ENCODE measurements at places on chromosomes 4 and X.

- no peak for DNase-seq
These were observed 182.2 kb downstream of the AR start for GRCh38 chrX:67726018-67726417.

GRCh38 chrX:42832764-42833549 is 55.0 kb upstream of the PPP1R2C start:
- no peak for DNase-seq

DNA sequence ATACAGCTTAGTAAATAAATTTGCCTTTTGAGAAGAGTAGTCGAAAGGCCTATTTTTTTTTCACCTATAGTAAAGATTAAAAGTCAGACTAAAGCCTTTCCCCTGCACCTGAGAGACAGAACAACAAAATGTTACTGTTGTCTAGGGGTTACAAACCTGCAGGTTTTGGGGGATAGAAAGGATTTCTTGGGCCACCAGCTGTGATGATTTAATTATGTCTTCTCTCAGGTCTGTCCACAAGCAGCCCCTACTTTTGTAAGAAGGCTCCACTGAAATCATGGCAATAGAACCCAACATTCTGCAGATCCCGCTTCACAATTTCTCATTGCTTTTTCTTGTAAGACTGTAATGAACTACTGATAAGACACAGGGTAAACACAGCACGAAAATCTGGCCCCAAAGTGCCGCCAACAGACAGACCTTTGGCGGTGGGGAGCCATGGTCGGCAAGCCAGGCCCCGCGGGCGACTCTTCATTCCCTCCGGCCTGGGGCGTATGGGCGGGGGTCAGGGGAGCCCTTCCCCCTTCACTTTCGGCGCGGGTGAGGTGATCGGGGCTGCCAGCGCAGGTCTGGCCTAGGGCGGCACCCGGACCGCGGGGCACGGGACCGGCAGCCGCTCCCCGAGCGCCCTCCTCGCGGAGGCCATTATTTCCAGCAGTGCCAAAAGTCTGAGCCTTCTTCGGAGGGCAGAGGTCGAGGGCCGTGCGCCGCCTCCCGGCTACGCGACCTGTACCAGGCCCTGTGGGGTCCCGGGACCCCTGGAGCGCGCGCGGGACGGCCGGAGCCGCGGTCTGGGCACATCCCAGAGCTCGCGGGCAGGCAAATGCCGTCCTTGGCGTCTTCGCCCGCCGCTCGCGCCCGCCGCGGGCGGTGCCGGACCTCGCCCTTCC is 812 bp upstream of the KDM6A start:
- DNase-seq = peak; percentile 14

DNA sequence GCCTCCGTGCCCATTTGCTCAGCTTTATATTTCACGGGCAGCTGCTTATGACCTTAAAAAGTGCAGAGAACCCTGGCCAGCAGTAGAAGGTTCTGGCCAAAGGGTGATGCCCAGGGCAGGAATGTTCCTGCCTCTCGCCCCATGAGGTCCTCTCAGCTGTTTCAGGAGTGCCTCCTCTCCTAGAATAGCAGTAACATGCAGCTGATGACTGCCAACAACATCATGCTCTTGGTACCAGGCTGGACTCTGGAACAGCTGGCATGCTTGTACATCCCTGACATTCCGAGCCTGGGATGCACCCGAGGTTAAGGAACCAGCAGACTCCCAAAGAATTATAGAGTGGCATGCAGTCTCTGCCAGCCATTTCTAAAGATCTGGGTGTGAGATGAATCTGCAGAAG is 11.7 kb upstream of the TENM3 start:
- DNase-seq = no peak

DNA sequence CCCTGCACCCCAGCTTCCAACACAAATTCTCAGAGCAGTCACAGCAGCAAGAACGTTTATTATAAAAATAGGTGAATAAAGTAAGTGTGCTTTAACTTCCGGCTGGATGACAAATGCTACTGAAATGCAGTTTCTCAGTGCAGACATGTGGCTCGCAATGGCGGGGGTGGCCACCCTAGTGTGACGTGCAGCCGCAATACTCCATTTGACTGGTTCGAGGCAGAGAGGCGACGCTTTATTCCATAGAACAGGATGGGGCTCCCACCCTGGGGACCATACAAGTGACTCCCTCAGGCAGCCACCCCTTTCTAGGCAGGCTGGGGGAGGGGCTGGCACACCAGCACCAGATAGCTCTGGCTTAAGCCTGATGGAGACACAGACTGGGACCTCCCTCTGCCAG is 14.5 kb downstream of the TNIP2 start:
- DNase-seq = no peak

DNA sequence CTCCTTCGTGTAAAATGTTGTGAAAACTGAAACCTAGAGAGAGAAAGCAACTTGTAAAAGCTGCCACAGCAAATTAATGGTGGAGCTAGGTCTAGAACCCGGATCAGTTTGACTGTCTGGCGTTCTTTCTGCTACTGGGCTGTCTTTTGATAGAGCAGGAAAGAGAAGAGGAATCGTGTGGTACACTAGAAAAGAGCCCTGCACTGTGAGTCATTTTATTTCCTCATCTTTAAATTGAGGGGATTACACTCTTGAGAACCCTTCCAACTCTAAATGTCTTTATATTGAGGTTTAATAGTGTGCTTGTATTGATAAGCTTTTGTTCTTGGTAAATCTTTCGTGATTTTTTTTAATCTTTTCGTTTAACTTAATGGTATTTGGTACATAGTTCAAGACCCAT is 4.3 kb downstream of the WDR44 start:
- DNase-seq = no peak
